ENCODE measurements at places on chromosomes 5 and 9. TPM values are rescaled to one million over a fixed set of nuclear protein-coding genes. Genes with fewer than 3 reads are reported as not detected.

- DNase-seq, result no peak
Observed at GRCh38 chr5:112125903-112126302, 293.2 kb downstream of the EPB41L4A start.

DNA sequence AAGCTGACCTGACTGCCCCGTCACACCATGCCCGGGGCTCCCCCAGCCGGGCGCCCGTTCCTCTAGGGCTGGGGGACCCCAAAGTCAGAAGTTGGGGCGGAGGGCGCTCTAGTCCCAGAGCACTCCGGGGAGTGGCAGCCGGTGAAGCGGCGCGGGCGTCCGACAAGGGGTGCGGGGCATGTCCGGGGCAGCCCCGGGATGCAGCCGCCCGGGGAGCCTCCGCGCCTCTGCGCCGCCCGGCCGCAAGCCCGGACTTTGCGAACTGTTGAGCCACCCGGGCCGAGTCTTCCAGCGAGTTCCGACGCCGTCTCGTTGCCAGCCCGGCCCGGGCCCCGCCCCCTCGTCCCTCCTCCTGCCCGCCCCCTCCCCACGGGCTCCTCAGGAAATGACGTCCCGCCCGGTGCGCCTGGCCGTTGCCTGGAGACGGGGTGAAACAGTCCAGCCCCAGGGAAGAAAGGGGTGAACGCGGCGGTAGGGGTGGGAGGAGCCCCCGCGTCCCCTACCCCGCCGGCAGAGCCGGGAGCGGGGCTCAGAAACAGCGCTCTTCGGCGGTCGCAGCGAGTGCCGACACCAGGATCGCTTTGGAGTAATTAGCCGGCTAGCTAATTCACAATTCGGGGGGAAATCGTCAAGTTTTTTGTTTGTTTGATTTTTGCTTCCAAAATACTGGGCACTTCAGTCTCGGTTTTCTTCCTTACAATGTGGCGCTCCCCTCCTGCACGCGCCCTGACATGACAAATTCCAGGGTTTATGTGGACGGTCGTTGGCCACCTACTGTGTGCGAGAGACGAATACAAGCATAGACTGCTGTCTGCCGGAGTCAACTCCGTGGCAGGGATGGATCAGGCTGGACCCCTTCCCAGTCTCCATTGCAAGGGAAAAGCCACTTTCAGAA is at the start of gene WHRN:
Gene WHRN, minus strand, starts transcription at position 287 of the 895 bp plus-strand sequence. CDS start 672 bp downstream, outside the sequence.
- peak; percentile 93 for DNase-seq

Gene IFNA21
- not detected for polyA plus RNA-seq

Gene CTXN3
- polyA plus RNA-seq, result not detected

- no peak for DNase-seq
Observed at GRCh38 chr5:119512277-119512676, 60.0 kb downstream of the HSD17B4 start.

DNA sequence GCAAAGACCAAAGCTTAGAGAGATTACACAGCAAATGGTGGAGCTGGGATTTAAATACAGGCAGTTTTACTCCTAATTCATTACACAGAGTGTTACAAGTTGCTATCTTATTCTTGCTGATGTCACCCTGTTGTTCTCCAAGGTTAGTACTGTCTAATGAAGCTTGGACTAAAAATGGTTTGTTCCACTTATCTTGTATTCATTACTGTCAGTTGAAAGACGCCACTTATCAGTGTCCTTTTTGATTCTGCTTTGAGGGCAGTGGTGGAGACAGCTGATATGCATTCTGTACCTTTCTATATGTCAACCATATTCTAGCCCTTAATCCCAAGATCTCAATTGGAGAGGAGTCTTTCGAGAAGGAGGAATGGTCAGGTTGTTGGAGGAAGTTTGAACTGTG is 14.0 kb upstream of the DENND4C start:
- DNase-seq, result no peak

DNA sequence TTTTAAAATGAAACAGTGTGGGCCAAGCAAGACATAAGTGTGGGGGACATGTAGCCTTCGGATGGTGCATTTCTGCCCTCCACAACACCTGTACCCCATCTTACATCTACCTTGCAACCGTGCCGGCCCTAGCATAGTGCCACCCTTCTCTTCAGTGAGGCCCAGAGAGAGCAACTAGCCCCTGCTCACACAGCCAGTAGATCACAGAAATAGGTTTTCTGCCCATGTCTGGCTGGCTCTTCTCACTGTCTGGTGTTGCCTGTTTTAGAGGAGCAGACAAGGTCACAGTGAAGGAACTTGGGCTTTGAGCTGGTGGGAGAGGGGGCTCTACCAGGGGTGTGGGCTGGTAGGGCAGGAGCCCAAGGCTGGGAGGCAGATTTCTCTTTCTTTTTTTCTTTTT is 11.1 kb downstream of the PDLIM7 start:
- DNase-seq, result no peak

- no peak for DNase-seq
Observed at GRCh38 chr5:134547999-134548658, 22.7 kb downstream of the JADE2 start.

DNA sequence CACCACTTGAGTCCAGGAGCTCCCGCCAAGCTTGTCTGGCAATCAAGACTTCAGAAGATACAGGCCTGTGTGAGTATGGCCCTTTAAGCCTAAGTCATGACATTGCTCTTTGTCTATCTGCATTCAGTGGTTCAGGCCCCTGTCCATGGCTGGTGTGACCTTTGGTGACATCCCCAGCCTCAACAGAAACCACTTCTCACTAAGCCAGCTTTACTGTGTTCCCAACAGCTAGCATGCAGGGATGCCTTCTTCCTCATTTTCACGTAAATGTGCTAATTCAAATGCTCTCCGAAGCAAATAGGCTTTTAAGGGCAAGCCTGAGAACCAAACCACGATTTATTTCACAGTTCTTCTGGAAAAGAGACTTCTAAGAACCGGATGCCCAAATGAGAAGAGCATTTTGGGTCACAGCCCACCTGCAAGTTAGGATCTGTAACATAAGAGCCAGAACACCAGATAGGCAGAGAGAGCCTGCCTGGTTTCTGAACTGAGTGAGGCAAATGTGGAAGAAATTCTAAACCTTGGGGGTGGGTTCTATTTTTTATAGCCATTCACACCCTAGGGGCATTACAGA is 14.9 kb downstream of the CD180 start:
- no peak for DNase-seq

DNA sequence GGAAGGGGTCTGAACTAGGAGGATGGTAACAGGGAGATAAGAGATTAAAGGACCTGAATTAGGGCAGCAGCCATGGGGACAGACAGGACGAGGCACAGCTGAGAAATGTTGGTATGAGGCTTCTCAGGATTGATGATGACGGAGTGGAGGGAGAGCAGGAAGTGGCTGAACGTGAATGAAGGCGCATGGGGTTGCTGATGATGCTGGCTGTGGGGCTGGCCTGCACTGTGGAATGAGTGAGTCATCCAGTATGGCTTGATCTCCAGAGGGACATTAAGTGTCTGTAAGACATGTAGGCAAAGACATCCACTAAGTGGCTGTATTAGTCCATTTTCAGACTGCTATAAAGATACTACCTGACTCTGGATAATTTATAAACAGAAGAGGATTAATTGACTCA is 256.4 kb downstream of the ICE1 start:
- DNase-seq, result no peak

DNA sequence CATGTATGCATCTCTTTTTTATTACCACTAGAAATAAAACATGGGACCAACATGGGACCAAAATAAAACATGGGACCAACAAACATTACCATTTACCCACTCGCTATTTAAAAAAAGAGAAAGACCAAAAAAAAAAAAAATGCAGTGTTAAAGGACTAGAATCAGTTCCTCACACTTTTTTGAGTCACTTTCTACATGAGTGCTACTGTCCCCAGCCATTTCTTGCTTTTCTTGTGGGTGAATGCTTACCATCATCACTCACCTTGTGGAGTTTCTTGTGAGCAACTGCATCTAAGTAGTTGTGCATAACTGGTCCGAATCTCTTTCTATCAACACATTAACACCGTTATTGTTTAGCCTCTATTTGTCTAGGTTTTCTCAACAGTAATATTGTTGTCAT is 493.6 kb upstream of the RIOK2 start:
- no peak for DNase-seq

Gene ANKRD20A1
- 5.9 TPM for polyA plus RNA-seq

GRCh38 chr5:108061941-108062340 is 320.0 kb downstream of the FBXL17 start:
- DNase-seq, result no peak

- DNase-seq, result no peak
Observed at GRCh38 chr9:14722391-14723035, at the start of gene CER1. Gene CER1 (minus strand): TSS chr9:14722733. CDS start chr9:14722672, 61 bp downstream.

- DNase-seq, result no peak
Observed at GRCh38 chr9:4574657-4575243, 84.5 kb downstream of the SLC1A1 start.

GRCh38 chr5:149632311-149633251 is 51.3 kb downstream of the ARHGEF37 start:
- DNase-seq, result no peak

Gene SPINK7
- 0.53 TPM for polyA plus RNA-seq

GRCh38 chr5:137310051-137310730 is 188.9 kb downstream of the SPOCK1 start:
- no peak for DNase-seq

Gene ARL14EPL
- 0.15 TPM for polyA plus RNA-seq

Gene CDO1
- polyA plus RNA-seq, result 32.2 TPM

GRCh38 chr9:82129708-82130107 is 141.1 kb downstream of the SPATA31D1 start:
- no peak for DNase-seq

DNA sequence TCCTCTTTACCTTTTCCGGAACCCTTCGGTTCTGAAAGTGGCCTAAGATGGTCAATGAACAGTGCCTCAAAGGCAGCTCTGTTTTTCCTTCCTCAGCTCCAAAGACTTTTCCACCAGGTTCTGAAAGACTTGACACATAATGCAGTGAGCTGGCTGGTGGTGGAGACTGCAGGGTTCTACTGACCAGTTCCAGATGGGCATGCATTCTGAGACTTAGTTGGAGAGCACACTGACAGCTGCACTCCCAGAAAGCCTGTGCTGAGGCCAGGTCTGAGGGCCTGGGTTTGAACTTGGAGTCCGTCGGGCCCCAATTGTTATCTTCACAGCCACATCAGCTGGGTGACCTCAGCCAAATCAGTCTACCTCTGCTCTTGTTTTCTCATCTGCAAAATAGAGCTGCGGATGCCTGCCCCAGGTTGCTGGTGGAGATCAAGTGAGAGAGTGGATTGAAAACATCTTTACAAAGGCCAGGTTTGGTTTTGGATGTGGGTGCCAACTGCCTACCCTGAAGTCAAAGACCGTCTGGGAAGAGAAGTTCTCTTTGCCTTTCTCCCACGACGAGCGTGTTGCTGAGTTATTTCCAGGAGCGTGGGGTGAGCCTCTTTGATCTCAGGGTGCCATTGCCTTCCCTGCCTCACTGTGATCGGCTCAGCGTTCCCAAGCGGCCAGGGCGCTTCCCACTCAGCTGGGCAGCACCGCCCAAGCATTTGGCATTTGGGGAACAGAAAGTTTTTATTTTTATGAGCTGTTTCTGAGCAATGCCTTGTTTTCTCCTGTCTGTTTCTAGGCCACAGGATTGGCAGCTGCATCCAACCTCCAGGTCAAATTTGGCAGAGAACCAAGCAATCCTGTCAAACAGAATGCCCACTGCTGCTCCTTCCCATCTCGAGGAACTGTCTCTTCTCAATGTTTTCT is 54.9 kb downstream of the RAD23B start:
- DNase-seq, result no peak

Gene SV2C
- 0.31 TPM for polyA plus RNA-seq

DNA sequence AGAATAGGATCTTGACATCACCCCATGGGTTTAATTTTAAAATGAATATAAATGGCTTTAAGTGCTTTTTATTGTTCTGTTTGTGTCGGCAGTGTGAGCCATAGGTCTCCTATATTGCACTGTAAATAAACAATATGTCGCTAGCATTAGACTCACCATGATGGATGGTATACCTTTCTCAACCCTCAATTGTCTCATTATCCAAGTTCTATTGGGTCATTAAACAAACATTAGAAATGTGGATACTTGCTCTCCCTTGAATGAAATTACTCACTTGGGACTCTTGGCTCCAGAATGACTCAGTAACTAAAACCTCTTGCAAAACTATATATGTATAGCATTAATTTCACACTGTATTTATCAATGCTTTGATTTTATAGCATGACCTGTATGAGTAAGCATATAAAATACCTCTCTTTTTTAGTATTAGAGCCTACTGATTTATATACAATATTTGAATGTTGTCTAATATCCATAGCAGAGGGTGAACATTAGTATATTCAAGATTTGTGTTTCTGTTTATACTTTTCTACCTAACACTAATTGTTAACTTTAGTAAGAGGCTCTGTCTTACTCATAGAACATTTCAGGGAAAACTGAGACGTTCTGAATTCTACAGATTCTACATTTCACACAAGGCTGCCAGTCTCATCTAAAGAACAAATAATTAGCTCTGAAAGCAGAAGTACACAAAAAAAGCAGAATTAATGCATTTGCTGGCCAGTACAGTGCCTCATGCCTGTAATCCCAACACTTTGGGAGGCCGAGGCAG is 303.8 kb upstream of the PRR16 start:
- no peak for DNase-seq

DNA sequence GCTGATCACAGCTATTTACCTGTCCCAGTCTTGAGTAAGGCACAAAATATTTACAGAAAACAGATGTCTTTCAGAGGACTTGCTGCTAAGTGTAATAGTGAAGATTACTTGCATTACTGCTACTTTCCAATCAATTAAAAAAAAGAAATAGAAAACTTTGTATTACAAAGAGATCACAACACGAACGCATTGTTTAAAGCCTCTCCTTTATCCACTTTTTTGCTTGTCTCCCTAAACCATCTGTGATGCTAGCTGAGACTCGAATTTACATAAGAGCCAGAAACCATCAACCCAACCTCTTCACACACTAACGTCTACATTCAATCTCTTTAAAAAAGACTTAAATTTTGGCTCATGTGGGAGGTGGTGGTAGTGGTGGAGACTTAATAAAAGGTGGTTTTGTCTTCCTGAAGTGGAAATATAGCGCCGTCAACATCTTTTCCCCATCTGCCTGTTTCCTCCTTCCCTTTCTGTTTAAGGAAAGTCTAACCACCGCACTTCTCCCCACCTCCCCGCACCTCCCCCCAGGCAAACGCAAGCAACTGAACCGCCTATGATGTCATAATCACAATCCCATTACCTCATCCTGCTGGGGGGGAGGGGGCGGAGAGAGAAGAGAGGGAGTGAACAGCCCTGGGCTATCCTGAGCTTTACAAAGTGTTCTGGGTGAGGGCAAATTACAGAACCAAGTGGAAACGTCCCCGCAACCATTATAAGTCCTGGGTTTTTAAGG is 948 bp upstream of the FAM53C start:
- peak; percentile 82 for DNase-seq

DNA sequence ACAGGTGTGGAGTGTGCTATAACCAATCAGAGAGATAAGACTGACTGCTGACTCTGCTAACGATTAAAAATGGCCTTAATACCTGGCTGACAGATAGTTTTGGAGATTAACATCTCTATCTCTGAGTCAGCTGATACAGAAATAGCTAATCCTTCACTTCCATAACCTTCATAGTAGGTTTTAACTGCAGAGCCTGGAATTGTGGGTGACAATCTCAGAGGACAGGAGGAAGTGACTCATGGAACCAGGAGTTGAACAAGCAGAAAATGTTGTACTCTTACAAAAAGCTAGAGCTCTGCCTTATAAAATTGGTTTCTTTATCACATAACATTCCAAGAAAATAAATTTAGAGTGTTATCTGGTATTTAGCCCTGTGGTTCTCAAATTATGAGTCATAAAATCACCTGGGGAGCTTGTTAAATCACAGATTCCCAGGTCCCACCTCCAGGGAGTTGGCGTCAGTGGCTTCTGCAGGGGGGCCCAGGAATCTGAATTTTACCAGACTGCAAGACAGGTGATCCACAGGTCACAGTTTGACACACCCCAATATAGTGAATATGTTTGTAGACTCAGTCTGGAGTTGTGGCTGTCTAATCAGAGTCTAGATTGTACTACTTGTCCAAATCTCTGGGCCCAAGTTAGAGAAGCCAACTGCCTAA is 44.4 kb upstream of the AFAP1L1 start:
- DNase-seq, result no peak

All from renal cortex interstitium (tissue), 15 donors.